DMS79 (cell line): ENCODE measurements at places on chromosomes 3 and 15.

- no peak for DNase-seq
Measured at GRCh38 chr15:67133738-67134066, 68.3 kb downstream of the SMAD3 start.

- no peak for DNase-seq
Measured at GRCh38 chr3:155491696-155492095, 198.2 kb upstream of the STRIT1 start.

- DNase-seq: no peak
Measured at GRCh38 chr3:167445491-167445890, 28.4 kb downstream of the SERPINI2 start.

DNA sequence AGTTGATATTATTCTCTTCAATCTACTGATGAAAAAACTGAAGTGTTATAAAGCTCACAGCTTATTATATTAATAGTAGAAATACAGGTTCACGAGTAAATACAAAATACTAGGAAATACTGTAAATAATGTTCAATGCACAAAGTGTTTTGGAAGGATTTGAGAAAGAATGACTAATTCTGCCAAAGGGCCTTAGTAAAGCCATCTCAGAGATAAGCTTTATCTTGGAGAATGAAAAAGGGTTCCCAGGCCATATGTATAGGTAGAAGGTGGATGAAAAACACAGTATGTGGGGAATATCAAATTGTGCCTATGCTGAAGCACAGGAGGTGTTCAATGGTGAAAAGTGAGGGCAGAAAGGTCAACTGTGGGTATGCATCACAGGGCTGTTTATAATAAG is 123.5 kb downstream of the CMSS1 start:
- DNase-seq: no peak

GRCh38 chr3:53602866-53603265 is 108.5 kb downstream of the CACNA1D start:
- DNase-seq: no peak

DNA sequence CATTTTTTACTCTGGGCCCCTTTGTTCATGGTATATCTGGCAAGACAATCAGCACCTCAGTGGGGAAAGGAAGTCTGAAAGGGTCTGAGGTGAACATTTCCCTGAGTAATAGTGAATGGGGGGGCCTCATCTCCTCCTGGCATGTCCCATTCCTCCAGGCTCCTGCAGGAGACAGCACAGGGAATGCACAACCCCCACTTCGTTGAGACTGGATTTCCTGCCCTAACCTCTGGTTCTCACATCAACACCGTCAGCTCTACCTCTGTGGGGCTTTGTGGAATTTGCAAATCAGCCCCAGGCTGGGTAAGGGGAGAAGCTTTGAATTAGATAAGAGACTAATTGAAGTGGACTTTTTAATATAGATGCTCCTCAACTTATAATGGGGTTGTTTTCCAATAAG is 168.3 kb upstream of the TRIM42 start:
- no peak for DNase-seq

DNA sequence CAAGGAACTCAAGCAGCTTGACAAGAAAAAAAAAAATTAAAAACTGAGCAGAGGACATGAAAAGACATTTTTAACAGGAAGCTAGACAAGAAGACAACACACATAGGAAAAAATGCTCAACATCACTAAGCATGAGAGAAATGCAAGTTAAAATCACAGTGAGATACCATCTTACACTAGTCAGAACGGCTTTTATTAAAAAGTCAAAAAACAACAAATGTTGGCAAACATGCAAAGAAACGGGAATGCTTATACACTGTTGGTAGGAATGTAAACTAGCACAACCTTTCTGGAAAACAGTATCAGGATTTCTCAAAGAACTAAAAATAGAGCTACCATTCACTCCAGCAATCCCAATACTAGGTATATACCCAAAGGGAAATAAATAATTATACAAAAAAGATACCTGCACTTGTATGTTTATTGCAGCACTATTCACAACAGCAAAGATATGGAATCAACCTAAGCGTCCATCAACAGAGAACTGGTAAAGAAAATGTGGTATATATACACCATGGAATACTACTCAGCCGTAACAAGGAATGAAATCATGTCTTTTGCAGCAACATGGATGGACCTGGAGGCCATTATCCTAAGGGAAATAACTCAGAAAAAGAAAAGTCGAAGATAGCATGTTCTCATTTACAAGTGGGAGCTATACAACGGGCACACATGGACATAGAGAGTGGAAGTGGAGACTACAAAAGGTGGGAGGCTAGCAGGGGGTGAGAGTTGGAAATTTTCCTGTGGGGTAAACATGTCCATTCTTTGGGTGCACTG is 5.2 kb downstream of the GOLIM4 start:
- DNase-seq: no peak

DNA sequence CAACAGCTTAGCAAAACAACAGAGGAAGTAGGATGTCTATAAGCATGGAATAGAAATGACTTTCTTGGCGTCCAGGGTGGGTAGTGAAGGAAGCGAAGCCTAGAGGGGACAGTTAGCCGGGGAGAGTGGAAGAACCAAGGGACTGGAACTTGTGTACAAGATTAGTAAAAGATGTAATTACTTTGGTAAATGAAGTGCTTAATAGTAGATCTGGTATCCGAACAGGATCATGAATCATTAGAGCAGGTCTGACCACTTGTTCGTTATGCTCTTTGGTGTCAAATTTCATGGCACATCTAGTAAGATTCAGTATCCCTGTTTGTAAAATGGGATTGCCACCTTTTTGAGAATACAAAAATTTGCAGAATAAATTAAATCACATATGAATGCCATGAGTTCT is 112.5 kb upstream of the MLF1 start:
- peak; percentile 9 for DNase-seq

- no peak for DNase-seq
Measured at GRCh38 chr3:184786280-184786941, 25.6 kb upstream of the VPS8 start.

GRCh38 chr3:41853540-41854196 is 108.2 kb downstream of the ULK4 start:
- DNase-seq: no peak

- no peak for DNase-seq
Measured at GRCh38 chr15:68494573-68495110, 62.7 kb upstream of the ITGA11 start.

GRCh38 chr3:125072301-125072700 is 16.5 kb upstream of the HEG1 start:
- DNase-seq: no peak

- DNase-seq: no peak
Measured at GRCh38 chr3:107822308-107822707, 268.5 kb downstream of the CD47 start.
